ENCODE measurements at places on chromosomes 6 and 20.

- DNase-seq: no peak
Measured at GRCh38 chr20:20548527-20549266, 163.7 kb downstream of the RALGAPA2 start.

DNA sequence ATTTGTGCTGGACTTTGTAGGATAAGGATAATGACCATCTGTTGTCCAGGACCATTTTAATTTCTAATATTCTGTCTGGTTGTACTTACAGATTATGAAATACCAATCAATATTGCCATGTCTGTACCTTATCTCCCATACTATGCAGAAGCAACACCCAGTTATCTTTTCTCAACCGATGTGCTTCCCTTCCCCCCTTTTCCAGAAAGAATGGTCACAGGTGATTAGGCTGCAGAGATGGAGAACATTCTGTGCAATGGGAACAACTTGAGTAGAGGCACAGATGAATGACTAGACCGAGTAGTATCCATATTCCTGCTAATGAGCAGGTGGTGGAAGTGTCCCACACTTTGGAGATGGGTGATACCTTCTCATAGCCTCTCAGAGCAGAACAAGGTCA lies 10.5 kb downstream of the RALY start:
- DNase-seq: no peak

DNA sequence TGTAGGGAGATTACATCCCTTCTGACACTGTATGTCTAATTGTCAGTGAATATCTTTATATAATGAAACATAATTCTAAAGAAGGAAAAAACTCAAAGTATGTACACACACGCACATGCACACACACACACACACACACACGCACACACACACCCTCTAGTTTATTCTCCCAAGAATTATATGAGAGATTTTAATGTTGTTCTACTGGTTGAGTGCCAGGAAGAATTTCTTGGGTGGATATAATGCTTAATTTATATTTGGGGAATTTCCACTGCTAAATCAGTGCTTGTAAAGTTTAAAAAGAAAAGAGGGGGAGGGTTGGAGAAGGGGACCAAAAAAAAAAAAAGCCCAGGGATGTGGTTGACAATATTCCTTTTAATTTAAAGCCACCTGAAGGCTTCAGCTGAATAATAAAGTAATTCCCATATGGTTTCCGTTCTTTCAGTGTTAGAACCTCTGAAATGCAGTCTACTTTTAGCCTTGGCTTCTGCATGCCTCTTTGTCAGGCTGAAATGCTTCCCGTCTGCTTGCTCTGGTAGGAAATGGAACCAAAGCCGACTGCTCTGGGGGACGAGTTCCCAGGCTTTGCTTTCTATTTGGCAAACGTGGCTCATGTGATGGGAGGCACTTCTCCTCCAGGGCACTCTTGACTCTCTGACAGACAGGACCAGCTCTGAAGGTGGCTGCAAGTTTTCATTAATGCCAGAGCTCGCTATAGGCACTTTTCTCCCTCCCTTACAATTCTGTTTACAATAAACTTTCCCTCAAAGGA lies 225.4 kb downstream of the PRL start:
- DNase-seq: no peak

DNA sequence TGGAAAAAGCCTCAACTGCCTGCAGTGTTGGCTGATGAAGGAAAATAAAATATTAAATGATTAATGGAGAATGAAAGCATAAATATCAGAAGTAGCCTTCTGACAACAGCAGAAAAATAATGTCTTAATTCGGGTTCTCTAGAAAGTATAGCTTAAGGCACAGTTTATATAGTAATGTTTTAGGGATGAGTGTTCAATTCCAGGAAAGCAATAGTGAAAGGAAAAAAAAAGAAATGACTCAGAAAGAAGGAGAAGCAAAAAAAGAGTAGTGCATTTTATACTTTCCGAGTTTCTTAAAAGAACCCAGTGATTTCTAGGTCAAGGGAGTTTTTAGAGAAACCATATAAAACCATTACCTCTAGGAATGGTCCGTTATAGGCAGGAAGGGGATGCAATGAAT lies 137.3 kb downstream of the HTR1B start:
- no peak for DNase-seq

- no peak for DNase-seq
Measured at GRCh38 chr6:53861518-53861917, 66.7 kb downstream of the LRRC1 start.

DNA sequence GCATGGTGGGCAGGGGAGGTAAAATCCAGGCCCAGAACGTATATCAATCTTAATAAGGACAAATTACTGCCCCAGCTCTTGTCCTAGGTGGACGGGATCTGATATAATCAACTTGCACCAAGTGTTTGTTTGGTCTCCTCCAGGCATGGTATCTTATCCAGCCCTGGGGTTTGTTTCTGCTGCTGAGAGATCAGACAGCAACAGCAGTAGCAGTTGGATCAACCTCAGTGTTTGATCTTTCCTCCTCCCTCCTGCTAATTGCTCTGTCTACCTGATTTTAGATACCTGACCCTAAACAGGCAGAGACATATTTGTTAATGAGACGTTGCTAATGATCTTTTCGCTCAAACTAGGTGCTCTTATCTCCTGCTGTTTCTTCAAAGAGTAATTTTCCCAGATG lies 100.4 kb upstream of the BACH2 start:
- no peak for DNase-seq

DNA sequence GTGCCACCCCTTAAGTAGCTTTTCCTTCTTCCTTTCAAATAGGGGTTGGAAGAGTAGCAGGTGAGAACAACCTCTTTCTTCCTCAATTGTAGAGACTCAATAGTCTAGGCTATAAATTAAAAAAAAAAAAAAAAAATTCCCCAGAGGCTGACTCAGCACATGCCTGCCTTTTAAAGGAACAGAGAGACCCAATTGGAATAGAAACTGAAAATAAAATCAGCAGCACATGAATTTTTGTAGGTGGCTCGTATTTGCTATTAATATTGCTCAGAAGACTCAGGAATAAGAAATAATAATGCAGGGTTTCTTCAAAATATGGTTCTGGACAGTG lies 19.3 kb downstream of the TOP1 start:
- DNase-seq: no peak

DNA sequence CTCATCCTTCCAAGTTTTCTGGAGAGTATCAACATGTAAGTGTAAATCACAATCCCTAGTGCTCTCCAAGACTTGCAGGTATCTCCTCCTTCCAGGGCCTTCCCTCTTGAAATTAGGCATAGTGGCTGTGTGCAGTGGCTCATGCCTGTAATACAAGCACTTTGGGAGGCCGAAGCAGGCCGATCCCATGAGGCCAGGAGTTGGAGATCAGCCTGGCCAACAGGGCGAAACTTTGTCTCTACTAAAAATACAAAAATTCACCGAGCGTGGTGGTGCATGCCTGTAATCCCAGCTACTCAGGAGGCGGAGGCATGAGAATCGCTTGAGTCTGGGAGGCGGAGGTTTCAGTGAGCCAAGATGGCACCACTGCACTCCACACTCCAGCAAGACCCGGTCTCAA lies 9.4 kb upstream of the ANGPT4 start:
- DNase-seq: no peak

DNA sequence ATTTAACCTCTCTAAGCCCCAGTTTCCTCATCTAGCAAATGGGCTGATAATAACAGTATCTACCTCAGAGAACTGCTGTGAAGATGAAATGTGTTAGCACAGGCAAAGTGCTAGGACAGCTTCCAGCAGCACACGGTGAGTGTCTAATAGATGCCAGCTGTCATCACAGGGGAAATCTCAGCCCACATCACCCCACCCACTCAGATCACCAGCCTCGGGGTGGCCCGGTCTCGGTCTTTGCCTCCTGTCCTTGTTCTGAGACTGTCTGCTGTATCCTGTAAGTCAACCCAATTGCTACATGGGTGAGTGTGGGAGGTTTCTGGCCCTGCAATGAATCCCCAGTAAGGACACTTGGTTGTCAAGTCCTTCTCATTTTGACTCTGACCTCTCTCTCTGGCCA lies 99.5 kb upstream of the ZNFX1 start:
- no peak for DNase-seq

DNA sequence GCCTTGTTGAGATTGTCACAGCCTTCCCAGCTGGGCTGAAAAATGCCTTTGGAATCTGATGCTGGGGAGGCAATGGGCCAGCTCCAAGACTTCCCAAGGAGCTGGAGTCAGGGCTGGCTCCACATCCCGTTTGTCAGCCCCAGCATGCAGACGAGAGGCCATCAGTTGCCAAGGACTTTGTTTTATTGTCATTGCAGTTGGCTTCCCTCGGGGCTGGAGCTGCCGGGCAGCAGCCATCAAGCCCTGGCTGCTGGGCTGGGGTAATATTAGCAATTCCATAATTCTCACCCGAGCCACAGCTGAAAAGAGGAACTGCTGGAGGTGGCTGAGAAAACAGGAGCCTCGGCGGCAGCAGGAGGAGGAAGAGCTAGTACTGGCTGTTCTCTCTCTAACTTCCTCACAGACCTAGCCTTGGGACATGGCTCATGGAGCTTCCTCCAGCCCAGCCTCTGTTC lies 182.5 kb downstream of the CDC5L start:
- no peak for DNase-seq

DNA sequence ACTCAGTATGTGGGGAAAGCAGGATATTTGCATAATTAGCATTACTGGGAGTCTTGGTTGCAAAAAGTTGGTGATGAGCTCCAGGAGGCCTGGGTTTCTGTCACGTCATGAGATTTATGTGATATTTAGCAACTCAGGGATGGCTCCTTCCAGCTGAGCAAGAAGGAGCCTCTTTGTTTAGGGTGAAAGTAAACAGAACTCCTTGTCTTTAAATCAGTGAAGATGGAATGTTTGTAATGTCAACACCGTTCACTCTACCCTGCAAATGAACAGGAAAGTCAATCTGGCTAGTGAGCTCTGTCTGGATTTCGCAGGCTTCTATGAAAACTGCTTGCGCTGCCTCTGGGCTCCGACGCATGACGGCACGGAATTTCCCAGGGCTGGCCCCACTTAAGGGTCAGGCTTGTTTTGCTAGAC lies 86.9 kb downstream of the PXDC1 start:
- no peak for DNase-seq

- DNase-seq: no peak
Measured at GRCh38 chr20:3262566-3262965, 23.6 kb upstream of the SLC4A11 start.

DNA sequence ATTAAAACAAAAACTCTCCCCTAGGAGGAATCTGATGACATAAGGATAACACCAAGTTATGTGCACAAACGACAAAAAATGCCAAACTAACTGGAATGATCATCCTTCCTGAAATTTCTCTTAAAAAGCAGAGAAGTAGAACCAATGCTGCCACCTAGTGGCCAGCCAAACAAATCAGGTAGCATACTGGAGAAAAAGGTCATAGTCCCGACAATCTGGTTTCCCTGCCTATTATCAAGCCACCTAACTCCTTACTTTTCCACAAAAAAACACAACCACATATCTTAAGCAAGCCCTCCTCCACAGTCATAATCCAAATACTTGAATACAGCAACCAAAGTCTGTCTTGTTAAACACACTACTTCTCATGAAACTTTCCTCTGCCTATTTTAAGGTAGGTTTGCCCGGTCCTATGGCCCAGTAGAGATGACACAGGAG lies 5.3 kb downstream of the OARD1 start:
- peak; percentile 60 for DNase-seq

DNA sequence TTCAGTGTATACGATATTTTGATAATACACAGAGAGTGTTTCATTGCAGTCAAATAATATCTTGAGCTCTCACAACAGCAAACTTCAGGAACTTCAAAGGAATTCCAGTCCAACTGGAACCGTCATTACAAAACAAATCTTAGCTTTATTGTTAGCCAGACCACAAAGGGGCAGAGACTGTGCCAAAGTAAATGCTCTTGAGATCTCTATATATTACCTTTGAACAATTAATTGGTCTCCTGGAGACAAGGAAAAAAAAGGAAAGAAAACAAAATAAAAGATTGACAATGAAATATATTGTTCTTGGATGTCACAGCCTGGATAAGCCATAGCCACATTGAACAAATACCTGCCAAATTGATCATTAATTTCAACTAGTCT lies 70.0 kb downstream of the FOXC1 start:
- DNase-seq: no peak

DNA sequence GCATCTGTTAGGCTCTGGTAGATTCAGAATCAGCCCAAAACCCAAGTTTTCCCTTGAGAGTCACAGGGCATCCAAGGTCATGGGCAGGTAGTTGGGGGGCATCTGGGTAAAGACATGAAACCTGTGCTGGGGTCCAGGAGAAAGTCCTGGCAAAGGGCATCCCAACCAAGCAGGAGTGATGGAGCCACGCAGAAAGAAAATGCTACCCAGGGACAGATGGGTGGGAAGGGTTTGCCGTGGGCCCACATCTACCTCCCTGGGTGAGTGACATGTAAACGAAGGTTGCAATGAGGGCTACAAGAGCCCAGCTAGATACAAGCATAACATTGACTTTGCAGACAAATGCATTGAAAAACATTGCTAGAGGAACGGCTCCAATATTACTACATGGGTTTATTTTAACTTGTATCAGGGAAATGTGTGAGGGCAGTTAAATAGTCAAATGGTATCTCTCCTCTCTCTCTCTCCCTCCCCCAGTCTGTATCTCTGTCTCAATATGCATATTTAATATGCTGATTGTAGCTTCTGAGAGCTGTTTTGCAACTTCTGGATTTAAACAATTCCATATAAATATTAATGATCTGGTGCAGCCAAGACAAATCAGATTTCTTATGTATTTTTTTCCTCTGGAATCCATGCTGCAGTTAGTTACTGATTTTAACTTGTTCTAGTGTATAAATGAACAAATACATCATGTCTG lies 135.7 kb downstream of the SYNDIG1 start:
- no peak for DNase-seq

GRCh38 chr20:10928841-10929421 lies 255.1 kb upstream of the JAG1 start:
- DNase-seq: no peak

- DNase-seq: no peak
Measured at GRCh38 chr6:136344420-136344819, 54.8 kb upstream of the BCLAF1 start.

DNA sequence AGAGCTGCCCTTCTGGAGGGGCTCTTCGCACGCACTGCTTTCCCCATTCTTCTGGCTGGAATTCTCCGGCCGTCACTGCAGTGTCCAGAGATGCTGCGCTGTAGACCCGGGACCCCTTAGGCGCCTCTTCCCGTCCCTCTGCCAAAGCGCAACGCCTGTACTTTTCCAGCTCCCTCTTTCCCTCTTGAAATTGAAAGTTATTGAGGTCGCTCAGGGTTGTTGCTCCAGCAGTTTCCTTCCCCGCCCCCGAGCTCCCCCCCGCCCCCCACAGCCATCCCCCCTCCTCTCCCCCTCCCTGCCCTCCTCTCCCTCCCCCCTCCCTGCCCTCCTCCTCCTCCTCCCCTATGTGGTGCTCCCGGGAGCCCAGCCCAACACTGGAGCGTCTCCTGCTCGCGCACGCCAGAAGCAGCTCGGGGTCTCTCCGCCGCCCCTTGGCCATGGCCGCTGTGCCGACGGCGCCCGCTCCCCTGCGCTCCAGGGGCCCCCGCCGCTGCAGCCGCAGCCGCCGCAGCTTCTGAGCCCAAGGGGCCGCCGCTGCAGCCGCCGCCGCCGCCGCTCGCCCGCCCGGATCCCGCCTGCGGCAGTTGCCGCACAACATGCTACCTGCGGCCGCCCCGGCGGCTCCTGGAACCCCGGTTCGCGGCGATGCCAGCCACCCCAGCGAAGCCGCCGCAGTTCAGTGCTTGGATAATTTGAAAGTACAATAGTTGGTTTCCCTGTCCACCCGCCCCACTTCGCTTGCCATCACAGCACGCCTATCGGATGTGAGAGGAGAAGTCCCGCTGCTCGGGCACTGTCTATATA lies at the start of gene RSPO3:
TSS of gene RSPO3 (plus strand) at position 374 of the 804 bp plus-strand sequence. CDS start 522 bp downstream, outside the sequence.
- DNase-seq: no peak

Data from stimulated activated CD4-positive, alpha-beta T cell treated with anti-CD3 and anti-CD28 coated beads, Interleukin-12 subunit alpha, Interleukin-12 subunit beta, amount 100 ng/mL, for 4 hours (primary cell).